WTC11 (cell line): ENCODE measurements at places on chromosomes 3 and 15. TPM values are rescaled to one million over a fixed set of nuclear protein-coding genes. Genes with fewer than 3 reads are reported as not detected.
A peak's percentile ranks its signal among the peaks of the same experiment; 100 is the strongest.

The ITIH1 gene
- 0.26 to 0.69 TPM (median 0.50 TPM) in 3 replicates for total RNA-seq

The PLA2G4E gene
- 0.02 TPM in 1 of 3 replicates, not detected in the others for total RNA-seq

The MFAP1 gene
- total RNA-seq: 32.4 to 36.0 TPM (median 34.6 TPM) in 3 replicates

The PDZRN3 gene
- total RNA-seq: 7.1 to 9.5 TPM (median 8.8 TPM) in 3 replicates

DNA sequence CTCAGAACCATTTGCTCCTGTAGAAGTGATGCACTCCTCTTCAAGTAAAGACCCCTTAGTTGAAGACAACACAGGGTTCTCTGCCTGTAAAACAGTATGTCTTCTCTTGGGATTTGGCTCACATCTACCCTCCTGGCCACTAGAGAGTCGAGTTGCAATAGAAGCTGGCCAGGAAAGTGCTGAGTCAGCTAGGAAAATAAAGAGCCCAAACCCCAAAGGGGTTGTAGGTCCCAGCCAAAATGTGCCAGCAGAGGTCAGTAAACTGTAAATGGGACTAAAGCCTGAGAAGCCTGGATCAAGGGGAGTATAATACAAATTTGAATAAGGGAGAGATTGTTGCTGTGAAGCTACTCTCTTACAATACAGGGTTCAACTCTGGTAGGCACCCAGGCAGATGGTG, 37.2 kb upstream of the THBS1 start:
- no peak overlapping the region for H3K27ac ChIP-seq
- peak; percentile 53 for DNase-seq
- peaks cover 5% of the 10 kb centered on the region; the same call in 1 of the 2 replicates for H3K36me3 ChIP-seq
- peaks cover 6% of the 10 kb centered on the region; the same call in 1 of the 2 replicates for H3K4me1 ChIP-seq
- H3K4me3 ChIP-seq: no peak overlapping the region
- no peaks in the 10 kb centered on the region for H3K27me3 ChIP-seq

- peaks cover 57% of the 10 kb centered on the region for H3K27me3 ChIP-seq
- peak overlapping the region; percentile 70 for H3K4me3 ChIP-seq
- peaks cover 6% of the 10 kb centered on the region; the same call in 1 of the 2 replicates for H3K4me1 ChIP-seq
- H3K36me3 ChIP-seq: no peaks in the 10 kb centered on the region
- H3K27ac ChIP-seq: no peak overlapping the region
These were observed 69.2 kb downstream of the GOLGA8B start for GRCh38 chr15:34514251-34514670.

- DNase-seq: no peak
- H3K27me3 ChIP-seq: no peaks in the 10 kb centered on the region
- H3K4me3 ChIP-seq: no peak overlapping the region
These were observed 86.2 kb downstream of the CD47 start for GRCh38 chr3:108004647-108005046.

- no peak overlapping the region; the same call in 1 of the 2 replicates for H3K27ac ChIP-seq
- H3K27me3 ChIP-seq: peaks cover 12% of the 10 kb centered on the region
- H3K4me3 ChIP-seq: peak overlapping the region; percentile 93
- H3K36me3 ChIP-seq: peaks cover 14% of the 10 kb centered on the region
- peaks cover 24% of the 10 kb centered on the region for H3K4me1 ChIP-seq
These were observed 888 bp downstream of the TMEM115 start for GRCh38 chr3:50358355-50358910.

The CYP8B1 gene
- 0.13 to 0.18 TPM (median 0.16 TPM) in 3 replicates for total RNA-seq

DNA sequence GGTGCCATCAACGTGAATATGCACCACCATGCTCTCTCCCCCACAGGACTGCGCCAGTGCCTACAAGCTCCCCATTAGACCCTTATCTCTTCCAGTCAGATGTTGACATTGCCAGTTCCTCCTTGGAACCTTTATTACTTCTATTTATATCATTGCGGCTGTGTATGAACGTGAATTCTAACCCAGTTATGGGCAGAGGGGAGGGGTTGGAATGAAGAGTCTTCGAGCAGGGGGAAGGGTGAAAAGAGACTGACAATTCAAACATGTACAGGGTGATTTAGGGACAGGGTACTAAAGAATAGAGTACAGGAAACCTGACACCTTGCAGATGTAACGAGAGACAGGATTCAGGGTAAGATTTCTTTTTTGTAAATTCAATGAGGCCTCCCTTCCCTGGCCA, 41.8 kb upstream of the ST6GAL1 start:
- peaks cover 41% of the 10 kb centered on the region for H3K4me1 ChIP-seq
- 0 out of 2 replicates have a peak, but pooled peaks cover 5% of the 10 kb centered on the region for H3K36me3 ChIP-seq
- DNase-seq: no peak

DNA sequence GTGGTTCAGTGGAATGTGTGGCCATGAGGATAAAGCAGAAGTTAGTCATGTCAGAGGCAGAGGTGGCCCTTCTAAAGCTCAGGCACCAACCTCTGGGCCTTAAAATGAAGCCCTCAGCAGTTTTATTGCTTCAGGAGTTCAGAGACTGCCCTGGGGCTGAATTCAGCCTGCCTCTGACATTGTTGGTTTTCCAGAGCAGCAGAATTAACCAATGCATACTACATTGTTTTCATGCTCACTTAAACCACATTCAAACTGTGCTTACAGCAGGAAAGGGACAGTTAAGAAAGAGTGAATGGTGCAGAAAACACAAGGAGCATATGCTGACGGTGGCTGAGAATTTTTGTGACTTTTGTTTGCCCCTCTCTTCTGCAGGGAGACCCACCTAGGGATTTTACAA, 320.2 kb downstream of the CHST2 start:
- H3K4me3 ChIP-seq: no peak overlapping the region
- no peaks in the 10 kb centered on the region for H3K36me3 ChIP-seq
- DNase-seq: no peak
- no peak overlapping the region for H3K27ac ChIP-seq
- H3K4me1 ChIP-seq: peaks cover 13% of the 10 kb centered on the region

The MAP4 gene
- 164 to 199 TPM (median 171 TPM) in 3 replicates for total RNA-seq

- peaks cover 8% of the 10 kb centered on the region for H3K36me3 ChIP-seq
- H3K4me1 ChIP-seq: no peaks in the 10 kb centered on the region
- H3K27me3 ChIP-seq: no peaks in the 10 kb centered on the region
- no peak for DNase-seq
These were observed 463.1 kb upstream of the NECTIN3 start for GRCh38 chr3:110608566-110608965.

DNA sequence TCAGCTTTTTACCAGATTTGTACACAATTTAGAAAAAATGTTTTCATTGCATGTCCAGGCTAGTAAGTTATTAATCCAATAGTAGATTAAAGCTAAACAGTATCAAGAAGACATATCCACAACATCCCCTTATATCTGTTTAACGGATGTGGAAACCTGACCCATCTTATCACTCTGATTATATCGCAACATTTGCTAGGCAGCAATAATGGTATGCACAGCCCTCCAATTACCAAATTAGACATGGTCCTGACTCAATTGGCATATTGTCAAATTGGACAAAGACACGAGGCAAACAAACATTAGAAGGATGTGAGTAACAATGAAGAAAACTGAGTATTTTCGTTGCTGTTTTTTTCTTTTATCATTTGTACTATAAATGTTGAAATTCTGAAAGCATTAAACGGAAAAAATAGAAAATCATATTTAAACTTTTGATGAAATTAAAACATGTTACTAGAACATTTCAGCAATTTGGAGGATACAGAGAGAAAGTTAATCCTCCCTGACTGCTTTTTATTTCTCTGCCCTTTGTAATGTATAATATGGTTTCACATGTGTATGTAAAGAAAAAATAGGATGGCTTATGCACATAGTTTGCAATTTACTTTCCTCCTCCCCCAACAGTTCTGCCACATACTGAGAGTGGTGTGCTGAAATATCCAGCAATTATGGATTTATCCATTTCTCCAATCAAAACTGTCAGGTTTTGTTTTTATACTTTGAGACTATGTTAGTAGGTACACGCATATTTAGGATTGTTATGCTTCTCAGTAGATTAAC, 633.7 kb downstream of the ZIC1 start:
- H3K4me3 ChIP-seq: no peak overlapping the region
- H3K27ac ChIP-seq: 0 out of 2 replicates have a peak overlapping the region, but pooled peaks have one; percentile 54
- H3K36me3 ChIP-seq: no peaks in the 10 kb centered on the region
- no peaks in the 10 kb centered on the region for H3K27me3 ChIP-seq

DNA sequence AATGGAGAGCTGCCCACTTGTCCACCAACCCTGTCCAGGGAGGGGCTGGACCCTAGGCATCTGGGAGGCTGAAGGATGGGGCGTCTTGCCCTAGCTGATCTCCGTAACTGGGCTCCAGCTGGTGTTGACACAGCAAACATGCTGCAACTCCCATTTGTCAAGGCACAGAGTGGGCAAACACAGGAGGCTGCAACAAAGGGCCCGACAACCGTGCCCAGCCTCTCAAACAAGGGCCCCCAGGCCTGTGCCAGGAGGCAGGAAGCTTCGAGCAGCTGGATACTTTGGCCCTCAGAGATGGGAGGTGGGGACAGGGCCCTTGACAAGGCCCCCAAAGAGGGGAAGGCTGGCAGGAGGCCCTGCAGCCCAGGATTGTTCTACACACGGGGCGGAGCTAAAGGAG, 64.2 kb upstream of the TMEM115 start:
- H3K27ac ChIP-seq: no peak overlapping the region
- no peak for DNase-seq
- H3K4me3 ChIP-seq: no peak overlapping the region
- peaks cover 5% of the 10 kb centered on the region for H3K4me1 ChIP-seq

The CYP1A1 gene
- 0.21 to 0.26 TPM (median 0.23 TPM) in 3 replicates for total RNA-seq
